CD4-positive, alpha-beta T cell treated with Interferon gamma for 1 hour (primary cell): ENCODE measurements at places on chromosomes 3 and 15.

DNA sequence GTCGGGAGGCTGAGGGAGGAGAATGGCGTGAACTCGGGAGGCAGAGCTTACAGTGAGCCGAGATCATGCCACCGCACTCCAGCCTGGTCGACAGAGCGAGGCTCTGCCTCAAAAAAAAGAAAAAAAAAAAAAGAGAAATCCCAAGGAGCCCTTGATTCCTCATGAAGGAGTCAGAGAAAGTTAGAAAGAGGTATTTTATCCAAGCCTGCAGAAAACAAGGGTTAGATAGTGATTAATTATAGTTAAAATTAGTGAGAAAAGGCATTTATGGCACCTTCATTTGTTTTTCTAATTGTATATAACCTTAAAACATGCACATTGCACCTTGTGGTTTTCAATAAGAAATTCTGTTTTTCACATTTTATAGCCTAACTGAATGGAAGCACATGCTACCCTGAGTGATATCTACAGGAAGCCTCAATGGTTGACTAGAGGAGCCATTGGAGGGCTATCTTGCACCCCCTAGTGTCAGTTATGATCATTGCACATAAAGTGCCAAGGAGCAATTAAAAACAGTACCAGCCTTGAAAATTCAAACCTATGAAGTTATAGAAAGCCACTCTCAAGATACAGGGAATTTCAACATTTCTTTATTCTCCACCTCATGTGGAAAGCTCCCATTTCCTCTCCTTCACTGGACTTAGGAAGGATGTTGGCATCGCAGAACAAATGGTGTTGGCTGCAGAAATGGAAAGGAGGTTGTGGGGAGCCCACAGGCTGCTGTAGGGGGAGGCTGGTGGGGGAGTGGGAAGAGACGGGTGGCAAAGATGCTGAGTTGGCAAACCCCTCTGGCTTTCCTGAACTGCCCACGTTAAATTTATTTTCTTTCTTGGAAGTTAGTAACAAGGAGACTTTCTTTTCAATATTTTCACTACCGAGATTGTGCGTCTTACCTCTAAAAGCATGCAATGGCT, 48.5 kb downstream of the ITGA11 start:
- DNase-seq, result no peak

GRCh38 chr3:78887547-78888011, 880.2 kb downstream of the ROBO1 start:
- no peak for DNase-seq

DNA sequence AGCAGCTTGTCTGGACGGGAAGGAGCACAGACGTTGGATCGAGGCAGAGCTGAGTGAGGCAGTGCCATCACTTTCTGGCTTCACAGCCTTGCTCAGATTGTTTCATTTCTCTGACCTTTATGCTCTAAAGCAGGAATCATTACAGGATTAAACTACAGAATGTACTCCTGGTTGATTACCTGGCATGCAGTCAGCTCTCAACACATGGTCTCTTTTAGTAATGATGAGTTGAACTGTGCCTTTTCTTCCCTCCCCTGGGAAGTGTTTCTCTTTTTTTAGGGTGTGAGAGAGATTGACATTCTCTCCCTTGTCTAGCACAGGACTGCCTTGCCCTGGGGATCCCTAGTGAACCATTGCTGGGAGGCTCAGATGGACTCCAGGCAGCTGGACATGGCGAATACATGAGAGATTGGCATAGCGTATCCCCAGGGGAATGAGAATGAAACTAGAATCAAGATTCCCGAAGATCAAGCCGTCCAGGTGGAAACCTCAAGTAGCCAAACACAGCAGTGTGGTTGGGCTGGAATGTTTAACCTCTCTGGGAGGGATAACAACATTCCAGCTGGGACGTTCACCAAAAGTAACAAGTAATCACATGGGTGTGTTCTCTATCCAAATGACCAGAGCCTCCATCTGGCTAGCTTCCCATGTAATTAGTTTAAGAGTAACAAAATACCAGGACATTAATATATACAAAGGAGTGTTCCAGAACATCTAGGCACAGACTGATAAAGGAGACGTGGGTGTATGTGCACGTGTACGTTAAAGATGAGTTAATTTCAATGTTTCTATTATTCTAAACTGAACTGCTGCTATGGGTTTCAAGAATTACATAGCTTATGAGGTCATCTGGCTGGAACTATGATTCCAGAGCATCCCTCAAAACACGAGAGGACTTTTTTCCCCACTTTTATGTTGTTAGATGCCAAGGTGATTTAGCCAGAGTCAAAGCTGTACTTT, 118.6 kb upstream of the NR2E3 start:
- no peak for DNase-seq

DNA sequence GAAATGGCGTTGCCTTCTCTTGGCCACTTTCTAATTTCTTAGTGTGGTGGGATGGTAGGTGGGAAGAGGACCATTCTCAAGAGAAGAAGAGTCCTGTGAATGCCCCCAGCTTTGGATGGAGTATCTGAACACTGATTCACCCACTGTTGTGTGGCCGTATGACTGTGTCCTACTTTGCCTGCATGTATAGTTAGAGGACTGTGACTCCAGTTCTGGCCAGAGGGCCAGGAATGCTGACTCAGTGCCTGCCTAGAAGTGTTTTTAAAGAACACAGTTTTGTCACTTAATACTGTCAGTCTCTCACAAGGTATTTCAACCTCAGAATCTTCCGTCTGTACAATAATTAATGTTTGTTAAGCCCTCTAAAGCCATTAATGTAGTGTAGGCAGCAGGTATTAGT, 2.1 kb downstream of the SEC61A1 start:
- no peak for DNase-seq

DNA sequence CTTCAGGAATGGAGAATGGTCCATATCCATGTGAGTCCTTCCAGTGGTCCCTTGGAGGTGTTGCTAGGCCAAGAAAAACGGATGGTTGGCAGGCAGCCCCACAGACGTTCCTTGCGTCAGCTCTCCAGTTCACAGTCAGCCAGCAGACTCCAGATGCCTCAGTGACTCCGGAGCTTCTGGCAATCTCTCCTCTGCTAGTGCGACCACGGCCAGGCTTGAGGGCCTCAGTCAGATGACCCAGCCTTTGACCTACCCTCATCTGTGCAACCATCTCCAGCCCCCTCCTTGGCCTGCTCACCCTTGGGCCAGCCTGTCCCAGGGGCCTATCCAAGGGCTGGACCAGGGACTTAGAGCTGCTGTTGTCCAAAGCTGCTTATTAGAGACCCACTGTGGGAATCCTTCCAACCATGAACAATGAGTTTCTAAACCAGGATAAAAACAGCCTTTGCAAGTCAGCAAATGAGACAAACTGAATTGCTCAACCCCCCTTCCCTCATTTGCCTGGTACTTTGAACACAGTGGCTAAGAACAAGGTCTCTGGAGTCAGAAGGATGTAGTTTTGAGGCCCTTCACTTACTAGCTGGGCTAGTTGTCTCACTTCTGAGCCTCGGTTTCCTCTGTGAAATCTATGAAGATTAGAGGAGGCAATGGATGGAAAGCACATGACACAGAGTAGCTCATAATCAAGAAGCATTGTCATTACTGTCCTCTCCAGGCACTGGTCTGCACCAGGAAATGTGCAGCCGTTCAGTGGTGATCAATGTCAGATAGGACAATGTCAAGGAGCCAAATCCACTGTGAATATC, 44.8 kb downstream of the ANP32A start:
- DNase-seq, result no peak

- no peak for DNase-seq
Measured at GRCh38 chr3:100170486-100170885, 56.2 kb upstream of the FILIP1L start.

GRCh38 chr3:65596571-65597225, 442.0 kb downstream of the MAGI1 start:
- DNase-seq, result no peak

GRCh38 chr3:147797095-147797494, 387.9 kb downstream of the ZIC1 start:
- no peak for DNase-seq

DNA sequence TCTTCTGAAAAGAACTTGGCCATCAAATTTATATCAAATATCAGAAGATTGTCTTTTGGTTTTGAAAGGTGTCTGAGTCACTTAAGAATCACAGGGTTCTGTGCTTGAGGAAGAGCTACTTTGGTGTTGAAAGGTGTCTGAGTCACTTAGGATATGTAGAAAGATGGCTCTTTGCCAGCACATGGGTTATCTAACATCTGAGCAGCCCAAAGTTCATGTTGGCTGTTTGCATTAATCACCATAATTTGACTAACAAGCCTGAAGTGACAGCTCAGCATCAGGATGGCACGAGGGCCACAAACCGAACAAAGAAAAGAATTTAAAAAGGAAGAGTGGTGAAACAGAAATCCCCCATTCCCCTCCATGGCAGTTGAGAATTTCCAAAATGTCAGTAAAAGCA, 190.5 kb upstream of the CMC1 start:
- DNase-seq, result no peak

DNA sequence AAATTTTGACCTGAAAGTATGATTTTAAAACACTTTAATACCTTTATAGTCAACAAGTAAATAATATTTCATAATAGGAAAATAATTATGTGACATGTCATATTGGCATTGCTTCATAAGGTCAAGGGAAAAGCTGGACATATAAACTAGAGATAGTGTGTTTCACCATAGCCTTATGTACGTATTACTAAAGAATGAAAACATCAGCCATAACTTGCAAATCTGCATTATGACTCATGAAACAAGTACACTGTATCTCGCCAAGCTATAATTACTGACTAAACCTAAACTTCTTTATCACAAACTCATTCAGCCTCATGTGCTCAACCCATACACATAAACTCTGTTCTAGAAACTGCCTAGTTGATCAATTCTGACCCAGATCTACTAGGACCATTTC, 950.1 kb downstream of the FHIT start:
- DNase-seq, result no peak

DNA sequence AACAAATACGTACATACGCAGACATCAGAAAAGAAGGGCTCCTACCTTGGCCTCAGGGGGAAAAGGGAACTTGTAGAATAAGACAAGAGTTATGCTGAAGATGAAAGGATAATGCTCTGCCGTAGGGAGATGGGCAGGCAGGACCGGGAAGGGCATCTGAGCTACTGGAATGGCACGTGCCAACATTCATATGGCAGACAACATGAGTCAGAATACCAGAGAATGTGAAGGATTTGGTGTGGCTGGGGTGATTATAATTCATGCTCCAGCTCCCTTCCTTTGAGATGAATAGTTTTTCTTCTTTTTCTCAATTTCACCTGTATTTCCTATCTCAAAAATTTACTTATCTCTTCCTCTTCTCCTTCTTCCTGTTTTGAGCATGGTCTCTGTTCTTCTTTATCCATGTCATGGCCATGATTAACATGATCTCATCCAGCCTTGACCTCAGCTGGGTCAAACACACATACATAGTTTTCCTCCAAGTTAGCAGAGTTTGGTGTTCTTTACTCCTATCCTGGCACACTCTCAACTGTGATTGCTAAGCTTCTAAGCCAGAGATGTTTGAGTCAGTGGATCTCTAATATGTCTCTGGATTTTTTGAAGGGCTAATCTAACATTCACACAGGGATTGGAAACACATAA, 507.0 kb downstream of the FOXP1 start:
- no peak for DNase-seq

GRCh38 chr15:98592136-98592535, 56.2 kb upstream of the IGF1R start:
- no peak for DNase-seq

DNA sequence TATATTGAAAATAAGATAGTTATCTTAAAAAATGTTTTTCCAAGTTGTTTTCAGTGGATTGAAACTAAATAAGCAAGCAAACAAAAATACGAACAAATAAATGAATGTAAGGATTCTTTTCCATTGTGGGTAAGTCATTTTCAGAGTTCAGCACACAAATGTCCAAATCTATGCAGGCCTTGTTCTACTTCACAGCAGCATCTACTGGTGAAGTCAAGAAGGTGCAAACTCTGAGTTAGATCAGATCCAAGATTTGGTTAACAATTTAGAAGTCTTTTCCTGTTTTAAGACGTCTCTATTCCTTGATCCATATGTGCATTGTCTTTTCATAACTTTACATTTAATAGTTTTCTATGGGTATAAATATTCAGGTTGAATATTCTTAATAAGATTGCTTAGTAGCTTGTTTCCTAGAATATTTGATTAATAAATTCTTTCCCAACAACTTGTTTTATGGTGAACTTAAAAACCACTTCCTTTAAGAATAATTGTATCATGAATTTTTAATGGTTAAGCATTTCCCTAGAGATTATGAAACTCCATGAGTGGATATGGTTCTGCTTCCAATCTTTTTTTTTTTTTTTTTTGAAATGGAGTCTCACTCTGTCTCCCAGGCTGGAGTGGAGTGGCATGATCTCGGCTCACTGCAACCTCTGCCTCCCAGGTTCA, 10.5 kb downstream of the PTX3 start:
- no peak for DNase-seq

GRCh38 chr3:66439666-66440344, 61.0 kb downstream of the LRIG1 start:
- DNase-seq, result no peak

- DNase-seq, result no peak
Measured at GRCh38 chr3:109387621-109388020, 50.3 kb upstream of the DPPA4 start.

- DNase-seq, result no peak
Measured at GRCh38 chr3:45079715-45080114, 53.6 kb downstream of the CLEC3B start.

GRCh38 chr15:25504307-25504706, 65.5 kb upstream of the UBE3A start:
- DNase-seq, result no peak

DNA sequence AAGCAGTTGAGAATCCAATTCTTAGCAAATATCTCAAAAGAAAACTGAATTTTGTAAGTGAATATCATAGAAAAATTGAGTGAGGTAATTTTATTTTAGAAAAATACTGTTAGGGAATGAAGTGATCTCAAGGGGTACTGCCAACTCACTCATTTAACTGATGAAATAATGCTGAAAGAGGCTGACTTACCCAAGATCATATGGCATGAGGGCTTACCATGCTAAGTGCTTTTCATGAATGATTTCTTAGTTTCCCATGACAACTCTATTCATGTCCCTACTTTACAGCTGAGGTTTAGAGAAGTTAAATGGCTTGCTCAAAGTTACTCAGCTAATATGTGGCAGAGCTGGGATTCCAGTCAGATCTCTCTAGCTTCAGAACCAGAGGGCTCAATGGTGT, 30.6 kb downstream of the CCDC14 start:
- DNase-seq, result no peak

DNA sequence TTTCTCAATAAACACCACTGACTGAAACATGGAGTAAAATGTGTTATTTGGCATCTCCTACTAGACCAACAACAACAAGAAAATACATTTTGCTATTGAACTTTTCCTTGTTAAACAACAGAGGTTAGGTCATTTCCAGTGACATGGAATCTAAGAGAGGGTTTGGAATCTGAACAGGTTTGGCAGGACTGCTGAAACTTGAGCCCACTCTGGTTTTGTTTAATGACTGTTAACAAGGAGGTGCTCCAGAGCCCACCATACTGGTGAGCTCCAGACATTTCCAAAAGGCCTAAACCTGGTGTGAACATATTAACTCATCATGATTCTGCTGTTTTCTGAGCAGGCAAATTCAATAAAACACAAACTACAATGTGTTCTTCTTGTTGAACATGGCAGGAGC, 330.7 kb upstream of the TRIM42 start:
- DNase-seq, result no peak

- DNase-seq, result no peak
Measured at GRCh38 chr15:88844749-88845386, 41.6 kb downstream of the ACAN start.
